ENCODE measurements at places on chromosomes 16 and 17.

DNA sequence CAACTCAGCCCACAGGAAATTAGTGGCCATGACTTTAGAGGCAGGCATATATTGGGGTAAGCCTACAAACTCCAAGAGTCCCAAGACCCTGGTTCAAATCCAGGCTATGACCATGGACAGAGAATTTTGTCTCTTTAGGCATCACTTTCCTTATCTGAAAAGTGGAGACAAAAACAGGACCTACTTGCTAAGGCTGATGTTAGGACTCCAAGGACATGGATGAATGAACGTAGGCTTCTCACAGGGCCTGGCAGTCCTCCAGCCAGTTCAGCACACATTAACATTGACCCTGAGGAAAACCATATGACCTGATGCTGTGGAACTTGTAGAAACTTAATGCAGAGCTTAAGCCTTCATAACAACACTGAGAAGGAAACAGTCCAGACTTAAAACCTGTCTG, 1.4 kb downstream of the FKBP10 start:
- DNase-seq = no peak

DNA sequence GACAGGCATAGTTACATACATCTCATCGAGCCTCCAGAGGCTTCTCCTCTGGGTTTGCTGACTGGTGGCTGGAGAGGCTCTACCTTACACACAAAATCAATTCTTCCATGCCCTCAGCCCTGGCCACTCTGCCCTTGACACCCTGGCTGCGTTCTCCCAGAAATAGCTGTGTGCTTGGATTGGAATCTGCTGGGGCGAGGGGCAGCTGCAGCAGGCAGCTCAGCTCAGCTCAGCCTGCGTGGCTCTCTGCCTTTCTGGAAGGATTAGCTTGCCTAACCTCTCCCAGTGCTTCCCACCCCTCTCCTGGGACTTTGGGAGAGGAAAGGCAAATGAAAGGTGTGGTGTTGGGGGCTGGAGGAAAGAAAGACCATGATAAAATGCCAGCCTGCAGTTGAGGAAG, 216.1 kb downstream of the ENGASE start:
- no peak for DNase-seq

DNA sequence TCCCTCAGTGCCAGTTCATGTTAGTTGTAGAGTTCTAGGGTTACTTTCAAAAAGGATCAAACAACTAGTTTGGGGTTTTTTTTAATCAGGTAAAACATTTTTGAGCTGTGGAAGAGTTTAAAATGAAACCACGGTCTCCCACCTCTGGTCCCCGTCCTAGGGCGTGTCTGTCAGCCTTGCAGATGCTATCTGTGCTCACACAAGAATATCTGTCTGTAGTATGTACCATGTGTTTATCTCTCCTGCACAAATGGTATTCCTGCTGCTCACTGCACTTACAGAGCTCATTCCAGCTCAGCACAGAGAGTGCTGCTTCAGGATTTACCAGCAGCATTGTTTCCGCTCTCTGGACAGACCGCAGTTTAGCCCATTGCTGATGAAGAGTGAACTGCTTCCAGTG, 38.9 kb downstream of the UBN1 start:
- DNase-seq = no peak

- DNase-seq = no peak
Measured at GRCh38 chr16:10552998-10553491, 27.4 kb downstream of the EMP2 start.

- no peak for DNase-seq
Measured at GRCh38 chr17:76830987-76831715, 37.1 kb upstream of the MGAT5B start.

GRCh38 chr17:12631076-12631475, 34.6 kb upstream of the MYOCD start:
- DNase-seq = no peak

- DNase-seq = no peak
Measured at GRCh38 chr17:5042157-5043022, 7.2 kb upstream of the SLC52A1 start.

DNA sequence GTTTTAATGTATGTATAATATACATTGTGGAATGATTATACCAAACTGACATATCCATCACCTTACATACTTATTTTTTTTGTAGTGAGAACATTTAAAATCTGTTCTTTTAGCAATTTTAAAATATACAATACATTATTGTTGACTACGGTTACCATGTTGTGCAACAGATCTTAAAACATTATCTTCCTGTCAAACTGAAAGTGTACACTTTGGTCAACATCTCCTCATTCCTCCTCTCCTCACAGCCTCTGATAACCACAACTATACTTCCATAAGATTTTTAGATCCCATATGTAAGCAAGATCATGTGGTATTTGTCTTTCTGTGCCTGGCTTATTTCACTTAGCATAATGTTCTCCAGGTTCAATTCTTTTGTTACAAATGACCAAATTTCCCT, 7.5 kb upstream of the DNAJA2 start:
- no peak for DNase-seq

GRCh38 chr17:64992325-64992802, 64.2 kb downstream of the GNA13 start:
- no peak for DNase-seq

- DNase-seq = no peak
Measured at GRCh38 chr17:75335315-75335714, 46.1 kb upstream of the SLC25A19 start.

GRCh38 chr17:67067571-67068482, 23.5 kb downstream of the CACNG1 start:
- no peak for DNase-seq

DNA sequence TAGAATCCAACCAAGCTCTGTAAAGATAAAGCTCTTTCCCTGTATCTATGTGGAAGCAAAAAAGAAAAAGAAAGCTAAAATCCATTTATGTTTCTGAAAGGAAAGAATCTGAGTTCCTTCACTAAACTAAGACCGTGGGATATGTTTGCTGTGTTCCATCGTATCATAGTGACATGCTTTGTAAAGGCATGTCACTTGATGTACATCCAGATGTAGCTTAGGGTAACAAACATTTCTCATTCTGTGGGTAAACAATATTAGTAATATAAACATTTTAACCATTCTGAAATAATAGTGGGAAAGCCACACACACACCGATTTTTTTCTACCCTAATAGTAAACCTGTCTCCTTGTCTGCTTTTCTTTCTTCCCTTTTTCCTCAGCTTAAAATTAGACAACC, 78.1 kb downstream of the TUBD1 start:
- no peak for DNase-seq

DNA sequence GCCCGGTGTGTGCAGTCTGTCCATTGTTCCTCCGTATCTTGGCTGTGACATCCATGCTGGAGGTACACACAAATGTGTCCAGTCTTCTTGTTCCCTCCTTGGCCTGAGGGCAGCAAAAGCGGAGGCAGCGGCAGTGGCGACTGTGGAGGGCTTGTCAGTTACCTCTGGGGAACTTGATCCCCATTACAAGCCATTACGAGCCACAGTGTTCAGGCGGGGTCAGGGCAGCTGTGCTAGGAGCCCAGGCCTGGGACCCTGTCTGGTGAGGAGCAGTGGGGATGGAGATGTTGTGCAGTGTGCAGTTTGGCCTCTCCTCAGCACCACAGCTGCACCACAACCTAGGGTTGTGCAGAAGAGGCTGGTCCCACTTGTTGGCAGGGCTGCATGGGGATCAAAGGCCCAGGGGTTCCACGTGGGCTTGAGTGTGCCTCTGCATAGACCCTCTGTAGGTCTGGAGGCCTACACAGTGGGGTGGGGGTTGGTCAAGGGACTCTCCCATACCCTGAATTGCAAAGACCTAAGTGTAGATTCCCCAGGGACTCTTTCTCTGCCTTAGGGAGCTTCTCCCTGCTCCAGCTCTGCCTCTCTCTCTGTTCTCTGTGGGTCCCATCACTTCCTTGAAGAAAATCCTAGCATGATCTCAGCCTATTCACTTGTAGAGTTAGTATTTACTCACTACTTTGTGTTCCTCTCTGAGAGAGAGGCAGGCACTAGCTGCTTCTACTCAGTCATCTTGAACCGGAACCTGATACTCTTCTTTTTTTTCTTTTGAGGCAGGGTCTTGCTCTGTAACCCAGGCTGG, 58.8 kb downstream of the SLFN11 start:
- DNase-seq = no peak

DNA sequence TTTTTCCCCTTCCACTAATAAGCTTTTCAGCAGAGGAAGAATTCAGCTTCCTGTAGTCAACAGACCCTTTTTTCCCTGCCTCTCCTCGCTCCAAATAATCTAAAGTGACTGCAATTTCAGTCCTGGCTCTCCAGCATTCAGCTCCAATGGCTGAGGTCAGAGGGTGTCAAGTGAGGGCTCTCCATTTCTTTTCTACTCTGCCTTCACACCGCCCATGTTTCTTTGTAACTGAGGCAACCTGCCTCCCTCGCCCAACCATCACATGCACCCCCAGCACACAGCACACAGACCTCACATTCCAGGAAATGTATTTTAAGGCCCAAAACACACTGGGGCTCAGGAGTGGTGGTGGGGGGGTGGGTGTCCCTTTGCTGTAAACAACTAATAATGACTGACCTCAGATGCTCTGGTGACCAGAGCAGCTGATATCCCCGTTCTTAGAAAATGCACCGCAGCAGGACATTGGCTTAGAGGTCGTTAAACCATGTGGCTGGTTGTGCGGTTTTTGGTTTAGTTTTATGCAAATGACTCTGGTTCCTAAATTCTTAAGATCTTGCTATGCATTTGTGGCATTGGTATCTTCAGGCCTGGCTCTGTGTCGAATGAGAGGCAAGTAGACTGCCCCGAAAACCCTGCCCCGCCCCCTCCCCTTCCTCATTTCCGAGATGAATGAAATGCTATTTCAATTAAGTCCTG, 203.6 kb downstream of the ZFHX3 start:
- no peak for DNase-seq

GRCh38 chr16:57998486-57998885, 2.0 kb downstream of the ZNF319 start:
- DNase-seq = peak; percentile 46

DNA sequence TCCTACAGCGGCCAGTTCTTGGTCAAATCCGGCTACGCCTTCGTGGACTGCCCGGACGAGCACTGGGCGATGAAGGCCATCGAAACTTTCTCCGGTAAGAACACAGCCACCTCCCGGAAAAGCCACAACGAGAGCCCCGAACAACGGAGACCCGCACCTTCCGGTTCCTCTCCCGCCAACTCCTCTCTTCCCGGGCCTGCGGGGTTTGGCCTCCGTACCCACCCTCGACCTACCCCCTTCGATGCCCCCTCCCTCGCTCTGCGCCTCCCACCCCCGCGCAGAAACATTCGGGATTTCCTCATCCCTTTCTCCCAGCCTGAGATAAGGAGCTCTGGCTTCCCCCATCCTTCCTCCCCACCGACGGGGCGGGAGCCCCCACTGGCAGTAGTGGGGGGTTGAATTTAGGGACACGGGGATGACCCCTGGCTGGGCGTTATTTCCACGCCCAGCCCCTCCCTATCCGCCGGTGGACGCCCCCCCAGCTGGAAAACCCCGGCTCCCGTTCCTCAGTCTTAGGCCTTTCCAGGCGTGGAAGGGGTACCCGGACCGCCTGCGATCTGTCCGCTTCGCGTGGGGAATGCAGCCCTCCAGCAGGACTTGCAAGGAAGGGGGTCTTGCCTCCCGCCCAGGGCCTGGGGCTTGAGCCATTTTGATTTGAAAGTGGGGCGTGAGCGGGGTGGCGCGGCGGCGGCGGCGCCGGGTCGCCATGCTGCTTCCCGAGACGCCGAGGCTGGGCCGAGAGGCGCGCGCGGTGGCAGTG, 822 bp downstream of the IGF2BP1 start:
- no peak for DNase-seq

GRCh38 chr16:89290887-89291286, 73.4 kb downstream of the ZNF778 start:
- DNase-seq = no peak

DNA sequence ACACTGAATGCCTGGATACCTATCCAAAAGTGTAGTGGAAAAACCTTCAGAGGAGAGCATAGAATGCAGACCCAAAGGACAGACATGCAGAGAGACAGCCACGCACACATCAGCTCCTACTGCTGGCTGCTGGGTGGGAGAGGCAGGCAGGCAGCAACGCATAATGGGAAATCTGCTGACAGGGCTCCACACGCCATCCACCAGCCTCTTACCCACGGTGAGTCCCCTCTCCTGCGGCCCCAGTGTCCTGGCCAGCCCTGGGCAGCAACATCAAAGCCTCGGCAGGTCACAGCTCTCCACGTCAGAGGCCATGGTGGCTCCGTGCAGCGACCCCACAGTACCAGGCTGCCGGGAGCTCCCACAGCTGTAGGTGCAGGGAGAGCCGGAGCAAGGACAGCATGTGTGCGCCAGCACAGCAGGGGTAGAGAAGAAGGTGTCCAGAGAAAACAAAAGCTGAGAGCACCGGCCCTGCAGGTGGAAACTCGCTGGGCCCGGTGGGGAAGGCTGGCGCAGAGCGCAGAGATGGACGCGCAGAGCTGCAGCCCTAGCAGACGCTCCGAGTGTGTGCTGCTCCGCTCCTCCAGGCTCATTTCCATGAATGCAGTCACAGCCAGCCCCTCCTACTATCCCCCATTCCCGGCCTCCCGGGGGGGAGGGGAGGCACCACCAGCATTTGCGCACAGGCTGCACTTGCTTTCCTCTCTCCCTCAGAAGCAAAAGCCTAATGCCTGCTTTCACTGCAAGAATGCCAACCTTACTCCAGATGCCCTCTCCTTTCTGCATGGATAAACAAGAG, 58.9 kb downstream of the CYTH1 start:
- no peak for DNase-seq

GRCh38 chr16:25716186-25716585, 24.4 kb downstream of the HS3ST4 start:
- DNase-seq = no peak

DNA sequence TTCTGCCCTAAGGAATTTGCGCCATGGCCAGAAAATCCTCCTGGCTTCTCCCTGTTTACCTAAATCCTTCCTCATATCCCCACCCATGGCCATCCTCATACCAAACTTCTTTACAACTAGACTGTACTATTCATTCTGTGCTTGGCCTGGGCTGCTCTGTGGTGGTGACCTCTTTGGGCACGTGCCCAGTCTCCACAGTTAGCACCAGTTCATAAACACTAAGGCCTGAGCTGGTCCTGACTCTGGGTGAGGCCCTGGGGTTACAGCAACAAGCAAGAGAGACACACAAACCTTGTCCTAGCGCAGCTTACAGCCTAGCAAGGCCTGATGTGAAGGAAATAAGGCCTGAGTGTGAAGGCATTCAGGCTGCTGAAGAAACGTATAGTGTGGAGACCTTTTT, 3.1 kb upstream of the ATXN7L3 start:
- DNase-seq = no peak

- DNase-seq = no peak
Measured at GRCh38 chr17:15281909-15282308, 16.8 kb upstream of the PMP22 start.

Data from SIG-M5 (cell line).